ENCODE measurements at places on chromosomes 13 and 19.

- H3K27ac ChIP-seq: no peak overlapping the region
- no peaks in the 10 kb centered on the region for H3K4me1 ChIP-seq
- H3K27me3 ChIP-seq: no peaks in the 10 kb centered on the region
- no peak overlapping the region for H3K4me3 ChIP-seq
- H3K36me3 ChIP-seq: no peaks in the 10 kb centered on the region
- DNase-seq: no peak
Measured at GRCh38 chr13:20940083-20940482, 37.5 kb upstream of the XPO4 start.

GRCh38 chr13:68272652-68273051 lies 1042.5 kb upstream of the PCDH9 start:
- no peak overlapping the region for H3K4me3 ChIP-seq
- DNase-seq: no peak
- no peaks in the 10 kb centered on the region for H3K36me3 ChIP-seq

GRCh38 chr19:17021793-17022590 lies 4.6 kb downstream of the CPAMD8 start:
- H3K4me1 ChIP-seq: no peaks in the 10 kb centered on the region
- no peaks in the 10 kb centered on the region for H3K27me3 ChIP-seq
- no peak for DNase-seq
- H3K36me3 ChIP-seq: no peaks in the 10 kb centered on the region
- no peak overlapping the region for H3K4me3 ChIP-seq
- no peak overlapping the region for H3K27ac ChIP-seq

DNA sequence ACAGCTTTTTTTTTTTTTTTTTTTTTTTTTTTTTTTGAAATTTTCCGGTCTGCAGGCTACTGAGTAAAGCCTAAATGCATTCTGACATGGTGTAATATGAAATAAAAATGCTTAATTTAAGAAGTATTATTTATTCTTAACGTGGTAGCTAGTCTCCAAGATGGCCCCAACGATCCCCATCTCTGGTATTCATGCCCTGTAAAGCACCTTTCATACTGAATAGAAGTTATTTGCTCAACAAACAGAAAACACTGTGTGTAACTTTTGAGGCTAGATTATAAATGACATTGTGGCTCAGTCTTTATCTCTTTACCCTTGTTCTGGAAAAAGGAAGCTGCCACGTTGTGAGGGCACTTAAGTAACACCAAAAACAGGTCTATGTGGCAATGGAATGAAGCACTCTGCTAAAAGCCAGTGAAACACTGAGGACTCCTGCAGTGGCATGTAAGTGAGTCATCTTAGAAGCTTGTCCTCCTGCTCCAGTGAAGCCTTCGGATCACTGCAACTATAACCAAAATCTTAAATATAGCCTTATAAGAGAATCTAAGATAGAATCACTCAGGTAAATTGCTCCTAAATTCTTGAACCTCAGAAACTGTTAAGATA lies 128.7 kb downstream of the UGGT2 start:
- DNase-seq: no peak
- no peaks in the 10 kb centered on the region for H3K36me3 ChIP-seq
- H3K27me3 ChIP-seq: no peaks in the 10 kb centered on the region

GRCh38 chr19:7337380-7338194 lies 11.2 kb upstream of the ARHGEF18 start:
- H3K4me1 ChIP-seq: peaks cover 5% of the 10 kb centered on the region
- H3K27me3 ChIP-seq: no peaks in the 10 kb centered on the region
- H3K36me3 ChIP-seq: no peaks in the 10 kb centered on the region

DNA sequence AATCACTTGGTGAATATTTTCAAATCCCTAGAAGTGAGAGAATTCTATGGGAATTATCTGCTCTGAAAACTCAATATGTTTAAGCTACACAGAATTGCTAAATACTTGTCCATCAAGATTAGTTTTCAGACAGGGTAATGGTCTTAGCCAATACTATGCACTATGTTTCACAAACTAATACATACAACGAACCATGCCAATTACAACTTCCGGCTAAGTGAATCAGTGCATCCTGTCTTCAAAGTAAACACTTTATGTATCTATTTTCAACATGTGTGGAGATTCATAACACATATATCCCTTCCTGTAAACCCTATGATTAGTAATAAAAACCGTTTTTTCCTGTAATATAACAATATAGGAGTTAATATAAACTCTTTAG lies 181.5 kb downstream of the POSTN start:
- H3K36me3 ChIP-seq: no peaks in the 10 kb centered on the region
- H3K4me3 ChIP-seq: no peak overlapping the region
- H3K27me3 ChIP-seq: no peaks in the 10 kb centered on the region
- H3K4me1 ChIP-seq: no peaks in the 10 kb centered on the region
- H3K27ac ChIP-seq: no peak overlapping the region

- no peaks in the 10 kb centered on the region for H3K36me3 ChIP-seq
- no peak overlapping the region for H3K27ac ChIP-seq
- no peak for DNase-seq
- no peaks in the 10 kb centered on the region for H3K27me3 ChIP-seq
- no peak overlapping the region for H3K4me3 ChIP-seq
- H3K4me1 ChIP-seq: no peaks in the 10 kb centered on the region
Measured at GRCh38 chr13:47671776-47672175, 329.3 kb downstream of the SUCLA2 start.

- H3K4me1 ChIP-seq: peaks cover 15% of the 10 kb centered on the region
- H3K27me3 ChIP-seq: no peaks in the 10 kb centered on the region
- H3K27ac ChIP-seq: no peak overlapping the region
- H3K36me3 ChIP-seq: no peaks in the 10 kb centered on the region
- H3K4me3 ChIP-seq: no peak overlapping the region
- no peak for DNase-seq
Measured at GRCh38 chr19:12482509-12482886, 2.1 kb downstream of the ZNF709 start.

DNA sequence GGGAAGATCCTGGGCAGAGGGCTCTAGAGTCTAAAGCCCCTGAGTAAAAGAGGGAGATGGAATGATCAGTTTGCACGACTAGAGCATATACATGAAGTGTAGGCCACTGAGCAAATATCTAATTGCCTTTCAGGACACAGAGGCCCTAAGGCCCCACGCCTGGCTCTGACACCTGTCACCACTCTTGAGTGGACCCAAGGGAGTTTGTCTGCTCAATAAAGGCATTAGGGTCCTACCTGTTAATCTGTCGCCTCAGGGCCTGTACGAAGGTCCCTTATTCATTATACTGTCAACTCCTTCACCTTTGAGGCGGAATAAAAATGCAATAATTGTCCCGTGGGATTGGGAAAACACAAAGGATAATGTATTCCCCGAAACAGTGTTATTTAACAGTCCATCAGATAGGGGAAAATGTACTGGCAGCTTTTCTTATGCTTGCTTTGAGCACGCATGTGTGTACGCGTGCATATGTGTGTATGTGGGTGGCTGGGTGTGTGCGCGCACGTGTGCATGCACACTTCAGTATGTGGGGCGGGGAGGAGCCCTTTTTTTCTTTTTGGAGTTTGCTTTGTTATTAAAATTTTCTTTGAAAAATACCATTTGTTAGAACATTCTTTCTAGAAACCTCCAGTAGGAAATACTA lies 161.8 kb upstream of the SERP2 start:
- DNase-seq: no peak
- no peaks in the 10 kb centered on the region for H3K27me3 ChIP-seq
- no peaks in the 10 kb centered on the region for H3K4me1 ChIP-seq
